ENCODE measurements at places on chromosomes 7 and 10.

GRCh38 chr10:101902820-101903145 lies 59.2 kb upstream of the KCNIP2 start:
- no peak for DNase-seq

- no peak for DNase-seq
Observed at GRCh38 chr10:132526676-132527075, 10.9 kb upstream of the INPP5A start.

DNA sequence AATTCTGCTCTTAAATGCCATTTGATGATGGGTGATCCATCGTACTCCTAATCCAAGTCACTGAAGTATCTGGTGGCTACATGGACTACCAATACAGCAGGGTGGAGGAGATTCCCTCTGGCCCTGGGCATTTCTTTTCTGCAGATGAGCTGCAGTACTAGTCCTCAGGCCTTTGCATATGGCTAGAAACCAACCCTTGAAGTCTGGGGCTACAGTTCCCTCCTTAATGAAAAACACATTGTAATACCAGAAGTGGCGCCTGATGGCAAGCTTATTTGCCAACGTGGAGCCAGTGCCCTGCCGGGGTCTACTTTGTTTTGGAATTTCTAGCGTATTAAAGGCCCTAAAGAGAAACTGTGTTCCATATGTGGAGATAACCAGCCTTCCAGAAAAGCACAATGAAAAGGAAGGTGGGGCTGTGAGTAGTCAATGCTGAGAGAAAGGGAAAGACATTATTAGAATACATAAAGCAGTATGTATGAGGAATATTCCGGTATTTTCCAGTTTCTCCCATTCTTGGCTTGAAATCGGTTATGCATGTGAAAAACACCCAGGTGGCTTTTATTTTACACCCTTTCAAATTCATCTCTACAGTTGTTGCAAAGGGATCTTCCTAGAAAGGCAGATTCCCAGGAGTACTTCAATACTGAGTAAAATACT lies 368.8 kb downstream of the PRPF18 start:
- DNase-seq, result no peak

GRCh38 chr10:18486438-18486837 lies 164.9 kb downstream of the NSUN6 start:
- DNase-seq, result peak; percentile 79

DNA sequence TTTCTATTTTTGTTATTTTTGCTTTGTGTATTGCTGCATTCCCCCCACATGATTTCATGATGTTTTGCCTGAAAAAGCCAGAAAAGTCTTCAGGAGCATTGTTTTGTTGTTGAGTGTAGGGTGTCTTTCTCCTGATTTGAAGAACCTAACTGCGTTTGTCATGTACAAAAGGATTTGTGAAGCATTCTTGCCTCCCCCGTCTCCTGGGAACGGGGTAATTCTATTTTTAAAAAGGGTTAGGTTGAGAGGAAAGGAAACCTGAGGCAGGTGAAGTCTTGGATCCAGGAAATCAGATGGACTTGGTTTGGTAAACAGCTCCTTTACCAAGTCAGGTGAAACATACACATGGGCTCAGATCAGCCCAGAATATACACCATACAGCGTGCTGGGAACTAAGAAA lies 26.0 kb upstream of the BTBD16 start:
- DNase-seq, result no peak

GRCh38 chr7:17402628-17403278 lies 104.3 kb downstream of the AHR start:
- DNase-seq, result no peak

DNA sequence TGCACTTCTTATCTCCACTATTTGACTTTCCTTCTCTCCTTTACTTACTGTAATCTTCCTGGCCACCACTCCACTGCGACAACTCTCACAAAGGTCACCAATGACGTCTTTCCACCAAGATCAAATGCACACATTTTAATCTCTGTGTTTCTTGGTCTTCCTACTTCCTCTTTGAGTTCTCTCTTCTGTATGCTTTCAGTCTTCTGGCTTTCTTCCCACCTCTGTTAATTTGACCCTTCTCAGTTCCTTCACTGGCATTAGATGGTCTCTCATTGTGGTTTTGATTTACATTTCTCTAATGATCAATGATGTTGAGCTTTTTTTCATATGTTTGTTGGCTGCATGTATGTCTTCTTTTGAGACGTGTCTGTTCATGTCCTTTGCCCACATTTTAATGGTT lies 31.9 kb downstream of the FAM107B start:
- DNase-seq, result no peak

DNA sequence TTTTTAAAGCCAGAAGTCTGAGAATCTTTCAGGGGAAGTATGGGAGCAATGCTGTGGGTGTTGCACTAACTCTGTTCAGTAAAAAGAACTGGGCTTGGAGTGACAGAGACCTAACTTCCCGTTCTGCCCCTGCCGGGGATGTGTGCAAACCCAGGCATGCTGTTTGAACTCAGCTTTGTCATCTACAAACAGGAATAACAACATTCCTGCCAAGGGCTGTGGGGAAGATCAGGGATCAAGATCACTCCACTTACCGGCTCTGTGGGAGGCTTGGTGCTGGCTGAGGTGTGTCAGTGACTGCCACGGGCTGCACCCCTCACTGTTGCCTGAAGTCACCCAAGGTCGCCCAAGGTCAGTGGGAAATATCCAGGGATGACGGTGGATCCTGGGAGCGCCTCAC lies 23.1 kb upstream of the DRGX start:
- no peak for DNase-seq

DNA sequence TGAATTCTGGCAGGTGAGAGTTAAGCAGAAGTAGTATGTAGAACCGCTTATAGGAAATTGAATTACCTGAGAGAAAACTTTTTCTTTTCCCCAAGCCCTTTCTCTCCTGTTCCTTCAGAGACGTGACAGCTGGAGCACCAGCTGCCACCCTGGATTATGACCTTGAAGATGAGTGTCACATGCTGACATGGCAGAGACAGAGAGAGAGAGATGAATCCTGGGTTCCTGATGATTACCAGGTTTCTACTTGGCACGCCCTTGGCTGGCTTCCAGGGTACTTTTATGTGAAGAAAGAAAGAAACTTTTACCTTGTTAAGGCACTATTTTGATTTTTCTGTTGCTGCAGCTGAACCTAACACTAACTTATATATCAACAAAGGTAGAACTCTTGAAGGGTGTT lies 99.9 kb downstream of the GPR26 start:
- peak; percentile 93 for DNase-seq

DNA sequence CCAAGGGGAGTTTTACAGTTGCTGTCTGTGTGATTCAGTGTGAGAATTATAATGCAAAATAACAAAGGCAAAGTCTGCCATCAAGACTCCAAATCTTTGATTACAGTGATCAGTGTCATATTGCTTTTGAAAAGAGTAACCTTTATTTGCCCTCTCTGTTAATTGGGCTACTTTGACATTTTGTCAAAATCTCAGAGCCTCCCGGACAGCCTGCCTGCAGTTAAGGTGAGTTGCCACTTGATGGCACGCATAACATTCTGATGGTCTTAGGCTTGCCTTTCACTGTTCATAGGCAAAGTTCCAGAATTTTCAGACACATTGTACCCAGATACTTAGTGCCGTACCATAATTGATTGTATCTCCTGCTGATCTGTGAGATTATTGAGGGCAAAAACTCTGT lies 253.5 kb downstream of the ABCA13 start:
- DNase-seq, result peak; percentile 46

GRCh38 chr7:2613931-2614600 lies 17.7 kb upstream of the TTYH3 start:
- no peak for DNase-seq

- DNase-seq, result no peak
Observed at GRCh38 chr10:86363184-86363832, 3.3 kb downstream of the GRID1 start.

DNA sequence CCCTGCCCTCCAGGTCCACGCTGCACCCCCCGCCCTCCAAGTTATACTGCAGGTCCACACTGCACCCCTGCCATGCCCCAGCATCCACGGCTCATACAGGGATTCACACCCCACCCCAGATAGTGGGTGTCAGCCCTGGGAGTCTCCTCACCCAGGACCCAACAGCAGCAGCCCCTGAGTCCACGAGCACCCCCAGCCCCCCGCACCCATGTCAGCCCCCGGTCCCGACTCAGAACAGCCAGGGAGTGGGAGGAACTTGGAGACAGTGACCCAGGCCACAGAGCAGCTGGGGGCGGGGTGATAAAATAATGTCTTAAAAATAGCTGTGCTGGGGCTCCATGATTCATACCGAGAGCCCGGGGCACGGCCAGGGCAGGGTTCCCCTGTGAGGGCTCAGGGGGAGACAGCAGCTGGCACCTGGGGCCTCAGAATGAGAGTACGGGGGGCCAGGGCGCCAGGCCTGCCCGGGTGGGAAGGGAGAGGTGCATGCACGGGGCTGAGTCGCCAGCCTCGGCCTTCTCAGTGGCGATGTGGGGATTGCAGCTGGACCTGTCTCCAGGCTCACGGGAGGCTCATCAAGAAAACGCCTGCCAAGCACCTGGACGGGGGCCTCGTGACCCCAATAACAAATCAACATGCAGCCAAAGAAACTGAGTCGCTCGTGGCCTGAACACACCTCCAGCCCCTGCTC lies 29.8 kb downstream of the ADAP1 start:
- no peak for DNase-seq

DNA sequence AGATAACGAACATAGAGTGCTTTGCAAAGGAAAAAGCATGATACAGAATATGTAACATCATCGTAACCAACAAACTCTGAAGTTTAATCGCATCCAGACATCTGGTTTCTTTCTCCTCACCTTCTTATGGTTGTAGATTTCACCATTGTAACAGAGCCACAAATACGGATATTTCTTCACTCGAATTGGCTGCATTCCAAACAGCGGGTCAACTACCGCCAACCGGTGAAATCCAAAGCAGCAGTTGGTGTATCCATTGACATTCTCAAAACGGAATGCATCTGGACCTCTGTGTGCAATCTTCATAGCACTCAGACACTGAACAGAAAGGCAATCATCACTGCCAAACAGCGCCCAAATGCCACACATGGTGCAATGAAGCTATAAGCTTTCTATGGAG lies 3.4 kb downstream of the ASNS start:
- DNase-seq, result no peak

DNA sequence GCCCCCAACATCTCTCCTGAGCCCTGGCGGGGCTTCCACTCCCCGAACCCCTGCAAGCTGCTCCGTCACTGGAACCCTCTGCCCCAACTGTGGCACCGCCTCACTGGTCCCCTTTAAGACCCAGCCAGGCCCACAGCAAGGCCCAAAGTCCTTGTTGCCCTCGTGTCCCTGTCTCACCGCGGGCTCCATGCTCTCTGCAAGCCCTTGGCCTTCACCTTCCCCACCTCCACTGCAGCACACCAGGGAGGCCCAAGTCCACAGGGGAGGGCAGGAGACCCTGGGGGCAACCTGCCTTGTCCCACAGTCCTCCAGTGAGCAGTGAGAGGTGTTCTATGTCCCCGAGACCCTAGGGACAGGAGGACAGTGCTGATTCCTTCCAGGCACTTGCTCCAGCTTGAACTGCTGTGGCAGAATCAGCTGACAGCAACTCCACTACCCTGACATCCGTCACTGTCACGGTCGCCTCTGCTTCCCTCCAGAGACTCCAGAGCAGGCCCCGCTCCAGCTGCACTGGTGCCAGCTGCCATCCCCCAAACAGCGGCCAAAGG lies 105.3 kb downstream of the CYTH3 start:
- DNase-seq, result peak; percentile 19

DNA sequence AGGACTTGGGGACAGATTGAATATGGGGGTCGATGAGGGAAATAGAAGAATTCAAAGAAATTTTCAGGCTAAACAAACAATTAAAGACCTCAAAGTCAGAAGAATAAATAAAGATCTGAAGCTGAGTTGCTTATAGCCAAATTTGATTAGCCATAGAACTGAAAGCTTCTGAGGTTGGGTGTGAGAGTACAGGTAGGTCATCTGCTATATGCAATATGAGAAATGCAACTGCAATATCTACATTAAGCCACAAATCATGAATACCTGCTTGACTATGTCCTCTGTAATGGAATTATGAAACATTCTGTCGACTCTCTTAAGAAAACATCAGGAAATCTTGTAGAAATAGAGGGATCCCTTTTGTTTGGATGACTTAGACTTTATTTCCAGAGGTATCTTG lies 192.1 kb upstream of the PCDH15 start:
- DNase-seq, result no peak

DNA sequence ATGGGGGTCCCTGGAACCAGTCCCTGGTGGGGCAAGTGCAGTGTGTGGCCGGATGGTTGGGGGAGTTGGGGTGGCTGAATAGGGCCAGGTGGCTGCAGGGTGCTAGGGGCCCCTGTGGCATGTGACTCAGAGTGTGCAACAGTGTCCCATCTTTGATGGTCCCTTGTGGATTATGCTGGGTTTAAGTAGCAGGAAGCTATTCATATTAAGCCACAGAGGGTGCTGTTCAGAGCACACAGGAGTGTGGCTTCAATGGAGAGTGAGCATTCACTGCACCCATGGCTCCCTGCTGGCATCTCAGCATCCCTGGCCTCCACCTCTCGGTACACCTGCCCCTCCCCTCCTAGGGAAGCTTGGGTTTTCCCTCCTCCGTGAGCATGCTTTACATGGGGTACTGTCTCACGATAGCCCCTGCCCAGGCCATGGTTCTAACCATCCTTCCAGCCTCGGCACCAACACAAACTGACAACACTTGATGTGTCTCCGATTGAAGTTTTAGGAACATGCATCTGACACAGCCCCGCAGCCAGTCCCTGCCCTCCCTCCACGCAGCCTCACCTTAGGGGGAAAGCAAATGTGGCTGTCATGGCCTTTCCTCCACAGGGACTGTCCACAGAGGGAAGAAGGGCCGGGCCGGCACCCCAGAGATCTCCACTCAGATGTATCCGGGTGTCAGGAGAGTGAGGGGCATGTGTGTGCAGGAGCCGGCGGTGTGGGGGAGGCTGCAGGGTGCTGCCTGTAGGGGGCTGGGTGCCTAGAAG lies 30.4 kb upstream of the PPIF start:
- DNase-seq, result peak; percentile 41

- no peak for DNase-seq
Observed at GRCh38 chr7:88104732-88105131, 115.1 kb downstream of the SRI start.

GRCh38 chr10:52481986-52482555 lies 168.0 kb downstream of the DKK1 start:
- DNase-seq, result no peak

GRCh38 chr7:142961595-142961972 lies 579 bp downstream of the KEL start:
- no peak for DNase-seq

DNA sequence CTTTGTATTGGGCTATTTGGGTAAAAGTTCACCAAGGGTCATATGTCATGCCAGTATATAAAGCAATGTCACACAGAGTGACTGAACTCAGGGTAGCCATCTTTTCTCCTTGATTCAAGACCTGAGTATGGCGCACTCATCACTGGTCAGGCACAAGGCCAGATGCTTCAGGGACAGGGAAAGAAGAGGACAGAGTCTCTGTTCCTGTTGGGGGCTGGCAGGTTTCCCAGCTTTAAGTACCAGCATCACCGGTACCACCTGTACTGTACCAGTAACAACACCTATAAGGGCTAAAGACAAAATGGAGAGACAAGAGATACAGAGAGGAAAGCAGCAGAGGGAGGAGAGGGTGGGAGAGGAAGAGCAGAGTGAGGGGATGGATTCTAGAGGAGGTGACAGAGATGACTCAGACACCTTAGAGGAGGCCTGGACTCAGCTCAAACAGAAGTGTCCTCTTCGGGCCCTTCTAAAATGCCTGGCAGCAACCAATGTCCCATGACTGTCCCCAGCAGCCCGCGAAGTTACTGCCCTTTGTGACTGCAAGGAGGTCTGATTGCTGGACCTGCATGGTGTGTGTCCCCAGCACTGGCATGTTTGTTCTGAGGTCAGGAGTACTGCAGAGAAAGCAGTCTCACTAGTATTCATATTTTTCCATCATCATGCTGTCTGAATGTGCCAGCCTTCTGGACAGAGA lies 191.3 kb downstream of the MYOF start:
- DNase-seq, result no peak

GRCh38 chr10:80380185-80380584 lies 23.6 kb downstream of the DYDC2 start:
- DNase-seq, result no peak
